ENCODE measurements at places on chromosomes 13 and 19.

DNA sequence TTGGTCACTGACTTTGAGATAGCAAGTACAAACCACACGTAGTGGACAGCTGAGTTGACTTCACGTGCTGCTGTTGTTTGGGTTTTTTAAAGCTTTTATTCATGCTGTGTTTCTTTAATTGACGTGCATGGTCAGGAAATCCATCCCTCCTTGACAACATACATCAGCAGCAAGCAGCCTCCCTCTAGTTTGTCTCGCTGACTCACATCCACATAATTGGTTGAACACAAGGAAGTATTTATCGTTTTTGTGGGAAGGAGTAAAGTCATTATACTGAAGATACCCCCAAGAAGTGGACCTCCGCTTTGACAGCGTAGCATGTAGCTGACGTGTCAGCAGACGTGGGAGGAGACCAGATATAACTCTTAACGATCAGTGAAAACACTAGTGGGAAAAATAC is 355.8 kb downstream of the MYO16 start:
- no peak for DNase-seq

DNA sequence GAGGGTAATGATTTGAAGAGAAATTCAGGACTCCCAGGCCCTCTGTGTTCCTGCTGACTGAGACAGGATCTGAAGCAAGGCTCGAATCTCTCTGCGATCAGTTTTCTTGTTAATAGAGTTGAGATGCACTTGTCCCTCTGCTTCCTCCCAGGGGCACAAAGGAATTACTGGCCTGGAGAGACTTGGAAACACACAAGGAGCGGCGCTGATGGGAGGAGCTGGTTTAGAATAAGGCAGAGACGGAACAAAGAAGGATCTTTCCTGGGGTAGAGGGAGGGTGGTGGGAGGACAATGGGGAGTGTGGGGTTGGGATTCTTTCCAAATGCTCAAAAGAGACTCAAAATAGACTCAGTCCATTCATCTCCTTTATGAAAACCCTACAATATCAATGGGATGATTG is 719.1 kb downstream of the UQCRFS1 start:
- DNase-seq: no peak

- DNase-seq: no peak
Observed at GRCh38 chr13:48574041-48574796, 41.3 kb upstream of the RCBTB2 start.

- no peak for DNase-seq
Observed at GRCh38 chr19:28694812-28695211, 518.1 kb downstream of the UQCRFS1 start.

GRCh38 chr19:35164418-35164817 is 9.9 kb downstream of the FXYD5 start:
- DNase-seq: no peak

GRCh38 chr13:99299920-99300341 is 7.3 kb downstream of the GPR183 start:
- peak; percentile 56 for DNase-seq

DNA sequence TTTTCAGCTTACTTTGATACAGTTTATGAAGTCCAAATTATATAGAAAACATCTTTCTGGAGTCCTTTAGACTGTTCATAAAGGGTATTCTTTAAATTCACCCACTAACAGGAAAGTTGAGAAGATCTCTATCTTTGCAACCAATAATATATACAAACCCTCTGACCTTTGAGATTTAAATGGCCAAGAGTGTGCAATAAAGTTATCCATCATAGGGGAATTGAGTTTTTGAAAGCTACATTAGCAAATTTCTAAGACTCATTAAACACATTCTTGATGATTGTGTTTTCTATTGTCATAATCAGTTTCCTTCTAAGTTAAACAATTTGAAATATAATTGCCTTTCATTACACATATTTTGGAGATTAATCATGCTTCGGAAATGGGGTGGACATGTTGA is 15.9 kb downstream of the FLT1 start:
- no peak for DNase-seq

- no peak for DNase-seq
Observed at GRCh38 chr19:6045108-6045507, 65.2 kb downstream of the RFX2 start.

DNA sequence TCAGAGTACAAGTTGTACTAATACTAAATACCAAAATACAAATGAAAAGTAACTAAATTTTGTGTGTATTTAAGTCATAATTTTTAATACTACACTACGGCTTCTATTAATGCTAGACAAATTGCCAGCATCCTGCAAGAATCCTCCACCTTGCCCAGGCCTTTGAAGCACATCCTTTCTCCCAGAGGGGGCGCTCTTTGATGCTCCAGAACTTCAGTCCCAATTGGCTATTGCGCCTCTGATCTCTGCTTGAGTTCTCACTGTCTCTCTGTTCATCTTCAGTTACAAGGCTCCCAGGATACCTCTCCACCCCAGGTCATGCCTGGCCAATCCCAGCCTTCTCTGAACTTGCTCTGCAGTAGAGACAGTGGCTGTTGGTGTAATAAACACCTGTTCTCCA is 141.0 kb downstream of the DCLK1 start:
- no peak for DNase-seq

GRCh38 chr13:31045286-31046081 is 113.0 kb downstream of the TEX26 start:
- DNase-seq: peak; percentile 75

DNA sequence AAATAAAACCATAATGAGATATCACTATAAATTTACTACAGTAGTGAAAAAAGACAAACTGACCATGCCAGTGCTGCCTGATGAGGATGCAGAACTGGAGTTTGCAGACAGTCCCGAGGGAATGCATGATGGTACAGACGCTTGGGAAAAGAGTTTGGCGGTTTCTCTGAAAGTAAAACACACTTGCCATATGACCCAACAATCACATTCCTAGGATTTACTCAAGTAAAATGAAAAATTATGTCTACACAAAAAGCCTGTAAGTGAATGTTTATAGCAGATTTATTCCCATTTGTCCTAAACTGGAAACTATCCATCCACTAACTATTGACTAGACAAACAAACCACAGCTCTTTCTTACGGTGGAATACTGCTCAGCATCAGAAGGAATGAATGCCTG is 271.0 kb downstream of the DNAJC15 start:
- DNase-seq: no peak

- DNase-seq: no peak
Observed at GRCh38 chr19:46378268-46378667, 31.4 kb downstream of the PPP5C start.

- DNase-seq: no peak
Observed at GRCh38 chr19:53132141-53132991, at the start of gene ZNF415. ZNF415 (minus strand) TSS chr19:53132910; CDS start chr19:53122676, 10,234 bp downstream.

- no peak for DNase-seq
Observed at GRCh38 chr13:86579662-86580061, 780.4 kb upstream of the SLITRK6 start.

DNA sequence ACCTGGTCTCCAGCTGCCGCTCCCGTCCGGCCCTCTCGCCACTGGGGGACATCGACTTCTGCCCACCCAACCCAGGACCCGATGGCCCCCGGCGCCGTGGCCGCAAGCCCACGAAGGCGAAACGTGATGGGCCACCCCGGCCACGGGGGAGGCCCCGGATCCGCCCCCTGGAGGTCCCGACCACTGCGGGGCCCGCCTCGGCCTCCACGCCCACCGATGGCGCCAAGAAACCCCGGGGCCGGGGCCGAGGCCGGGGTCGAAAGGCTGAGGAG is 6.7 kb downstream of the PRR12 start:
- no peak for DNase-seq

DNA sequence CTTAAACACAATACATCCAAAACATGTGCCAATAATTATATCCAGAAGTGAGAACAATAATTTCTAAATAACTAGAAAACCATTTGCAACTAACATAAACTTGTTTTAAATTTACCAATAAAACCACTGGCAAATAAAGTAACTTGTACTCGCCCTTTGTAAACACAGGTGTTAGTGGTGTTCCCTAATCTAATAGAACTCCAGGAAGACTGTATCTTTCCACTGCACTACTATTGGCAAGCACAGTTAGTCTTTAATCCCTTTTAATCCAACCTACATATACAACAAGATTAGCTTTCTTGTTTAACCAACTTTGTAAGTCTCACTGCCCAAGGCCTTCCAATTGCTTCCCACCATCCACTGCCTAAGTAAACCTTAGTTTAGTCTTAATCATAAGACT is 79.5 kb downstream of the PCDH9 start:
- no peak for DNase-seq

DNA sequence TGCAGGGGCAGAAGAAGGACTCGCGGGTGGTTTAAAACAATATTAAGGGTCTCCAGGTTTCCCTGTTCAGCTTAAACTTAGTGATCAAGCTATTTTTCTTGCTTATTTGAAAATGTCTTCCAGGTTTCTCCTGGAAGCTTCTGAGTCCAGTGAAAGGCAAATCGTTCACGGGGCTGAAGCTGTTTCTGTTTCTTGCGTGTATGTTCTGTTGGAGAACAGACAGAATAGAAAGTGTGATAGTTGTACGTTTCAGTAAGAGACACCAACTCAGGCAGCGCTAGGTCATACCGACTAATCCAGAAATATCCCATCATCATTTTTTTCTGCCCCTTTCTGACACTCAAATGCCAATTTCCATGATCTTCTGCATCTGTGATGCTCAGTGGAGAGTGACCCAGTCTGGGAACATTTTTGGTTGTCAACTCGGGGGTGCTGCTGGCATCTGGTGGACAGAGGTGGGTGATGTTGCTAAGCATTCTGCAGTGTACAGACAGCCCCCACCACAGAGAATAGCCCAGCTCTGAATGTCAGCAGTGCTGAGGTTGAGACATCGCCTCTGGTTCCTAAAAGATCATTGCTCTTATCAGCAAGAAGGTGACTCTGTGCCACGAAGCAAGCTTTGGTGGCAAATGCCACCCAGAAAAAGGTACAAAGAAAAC is 4.3 kb downstream of the KLF2 start:
- DNase-seq: peak; percentile 46

DNA sequence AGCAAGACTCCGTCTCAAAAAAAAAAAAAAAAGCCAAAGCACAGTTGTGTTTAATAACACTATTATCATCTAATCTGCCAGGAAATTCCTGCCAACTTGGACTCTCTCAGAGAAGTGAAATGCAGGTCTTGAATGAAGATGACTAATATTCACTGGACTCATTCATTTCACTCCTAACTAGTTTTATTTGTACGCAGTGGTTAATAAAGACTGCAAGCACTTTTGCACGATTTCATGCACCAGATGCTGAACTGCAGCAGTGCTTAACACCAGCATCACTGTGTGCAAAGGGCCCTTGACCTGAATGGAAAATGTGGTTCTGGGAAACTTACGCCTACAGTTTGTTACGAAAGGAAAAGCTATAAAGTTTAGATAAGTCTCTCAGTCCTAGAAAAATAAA is 63.3 kb downstream of the DHRS12 start:
- no peak for DNase-seq

- no peak for DNase-seq
Observed at GRCh38 chr13:37495046-37495445, 103.5 kb downstream of the POSTN start.

DNA sequence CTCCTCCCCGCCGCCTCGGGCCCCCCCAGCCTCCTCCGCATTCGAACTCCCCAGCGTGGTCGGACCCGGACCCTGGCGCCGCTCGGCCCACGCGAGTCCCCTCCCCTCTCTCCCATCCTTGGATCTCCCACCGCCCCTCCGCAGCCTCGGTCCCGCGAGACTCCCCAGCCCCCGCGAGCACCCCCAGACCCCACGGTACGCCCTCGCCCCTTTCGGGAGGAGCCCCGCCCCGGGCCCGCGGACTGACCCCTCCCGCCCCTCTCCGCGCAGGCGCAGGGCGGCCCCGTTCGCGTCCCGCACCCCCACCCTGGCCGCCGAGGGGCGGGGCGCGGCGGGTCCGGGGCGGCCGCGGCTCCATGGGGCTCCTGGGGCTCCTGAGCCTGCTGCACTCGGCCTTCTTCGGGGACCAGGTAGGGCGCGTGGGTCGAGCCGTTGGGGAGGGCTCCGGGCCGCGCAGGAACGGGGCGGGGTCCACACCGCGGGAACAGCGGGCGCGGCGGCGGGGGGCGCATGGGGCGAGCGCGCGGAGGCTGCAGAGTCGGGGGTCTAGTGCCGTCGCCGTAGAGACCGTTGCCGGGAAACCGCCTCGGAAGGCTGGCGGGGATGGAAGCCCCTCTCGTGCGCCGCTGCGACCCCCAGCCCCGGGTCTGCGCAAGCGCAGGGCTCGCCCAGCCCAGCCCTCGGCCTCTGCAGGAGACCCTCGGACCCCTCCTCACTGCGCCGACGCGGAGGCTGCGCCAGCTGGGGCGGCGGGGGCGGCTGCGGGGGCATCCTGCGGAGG is 3.8 kb upstream of the APC2 start:
- DNase-seq: no peak

- no peak for DNase-seq
Observed at GRCh38 chr19:8413629-8413995, 507 bp downstream of the MARCHF2 start.

GRCh38 chr19:38134540-38135149 is 89.4 kb downstream of the DPF1 start:
- DNase-seq: no peak

DNA sequence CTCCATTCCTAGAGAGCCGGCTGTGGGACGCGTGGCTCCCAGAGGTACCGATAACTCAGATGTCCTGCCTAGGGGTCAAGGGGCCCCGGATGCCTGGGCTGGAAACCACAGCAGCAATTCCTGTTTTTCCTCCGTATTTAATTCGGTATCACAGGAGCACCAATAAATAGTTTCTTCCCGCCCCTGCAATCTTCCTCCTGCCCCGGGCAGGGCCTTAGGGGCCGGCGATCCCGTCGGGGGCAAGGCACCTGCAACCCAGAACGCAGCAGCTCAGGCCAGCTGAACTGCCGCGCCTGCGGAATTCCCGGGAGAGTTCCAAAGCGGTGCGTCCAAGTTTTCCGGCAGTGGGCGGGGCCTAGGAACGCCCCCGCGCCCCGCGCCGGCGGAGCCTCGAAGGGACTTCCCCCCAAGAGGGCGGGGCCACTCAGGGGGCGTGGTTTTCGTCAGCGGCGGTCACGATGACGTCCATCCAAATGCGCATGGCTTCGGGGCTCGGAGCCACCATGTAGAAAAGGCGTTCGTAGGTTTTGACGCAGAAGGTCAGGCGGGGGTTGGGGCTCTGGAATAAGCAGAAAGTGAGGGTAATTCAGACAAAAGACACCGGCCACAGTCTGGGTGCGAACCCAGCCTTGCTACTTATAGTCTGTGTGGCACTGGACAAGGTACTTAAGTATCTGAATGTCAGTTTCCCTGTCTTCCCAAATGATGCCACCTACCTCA is 9.7 kb upstream of the LYPD3 start:
- peak; percentile 75 for DNase-seq

DNA sequence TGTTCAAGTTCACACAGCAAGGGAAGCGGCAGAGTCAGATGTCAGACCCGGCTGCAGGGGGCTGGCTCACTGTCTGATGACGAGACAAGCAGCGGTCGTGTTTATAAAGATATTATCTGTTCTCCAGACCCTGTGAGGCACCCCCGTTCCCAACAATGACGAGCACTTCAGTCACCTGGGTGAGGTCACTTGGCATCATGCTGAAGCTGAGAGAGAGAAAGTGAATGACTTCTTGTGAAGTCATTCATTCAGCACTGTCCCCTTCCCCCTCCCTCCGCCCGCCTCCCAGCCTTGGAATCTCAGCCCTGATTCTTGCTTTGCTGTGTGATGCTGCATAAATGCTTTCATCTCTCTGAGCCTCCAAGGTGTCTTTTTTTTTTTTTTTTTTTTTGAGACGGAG is 4.9 kb upstream of the LYPD3 start:
- no peak for DNase-seq
